ENCODE measurements at places on chromosomes 16 and 17.

- DNase-seq, result no peak
These were observed 107.6 kb downstream of the ZNF423 start for GRCh38 chr16:49748322-49748721.

DNA sequence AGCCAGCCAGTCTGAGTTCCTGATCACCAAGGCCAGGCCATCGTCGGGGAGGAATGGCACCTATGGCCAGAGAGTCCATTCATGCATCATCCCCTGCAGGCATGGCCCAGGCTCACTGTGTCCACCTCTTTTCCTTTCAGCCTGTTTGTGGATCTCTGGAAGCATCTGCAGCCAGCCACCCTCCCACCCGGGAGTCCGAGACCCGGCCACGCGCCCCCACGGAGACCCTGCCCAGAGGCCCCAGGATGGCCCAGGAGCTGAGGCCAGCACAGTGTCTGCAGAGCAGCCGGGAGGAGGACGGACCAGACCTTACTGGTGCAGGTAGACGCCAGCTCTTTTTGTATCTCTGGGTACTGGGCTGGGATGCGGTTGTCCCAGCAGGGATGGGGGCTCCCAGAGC lies 245.1 kb upstream of the CIBAR2 start:
- no peak for DNase-seq

DNA sequence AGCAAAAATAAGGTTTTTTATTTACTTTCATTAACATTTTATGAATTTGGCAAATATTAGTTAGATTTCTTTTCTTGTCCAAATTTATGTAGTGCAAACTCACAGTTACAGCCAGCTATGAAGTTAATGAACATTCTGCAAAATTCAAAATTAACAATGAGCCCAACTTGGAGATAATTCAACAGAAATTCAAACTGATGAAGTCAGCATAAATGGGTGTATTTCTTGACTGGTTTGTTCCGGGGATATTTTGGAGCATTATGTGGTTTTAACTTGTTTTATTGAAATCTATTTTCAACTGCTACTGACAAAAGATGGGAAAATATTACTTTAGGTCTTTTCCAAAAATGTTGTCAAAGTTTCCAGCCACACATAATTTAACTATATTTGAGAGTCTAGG lies 807.9 kb downstream of the CDH8 start:
- no peak for DNase-seq

DNA sequence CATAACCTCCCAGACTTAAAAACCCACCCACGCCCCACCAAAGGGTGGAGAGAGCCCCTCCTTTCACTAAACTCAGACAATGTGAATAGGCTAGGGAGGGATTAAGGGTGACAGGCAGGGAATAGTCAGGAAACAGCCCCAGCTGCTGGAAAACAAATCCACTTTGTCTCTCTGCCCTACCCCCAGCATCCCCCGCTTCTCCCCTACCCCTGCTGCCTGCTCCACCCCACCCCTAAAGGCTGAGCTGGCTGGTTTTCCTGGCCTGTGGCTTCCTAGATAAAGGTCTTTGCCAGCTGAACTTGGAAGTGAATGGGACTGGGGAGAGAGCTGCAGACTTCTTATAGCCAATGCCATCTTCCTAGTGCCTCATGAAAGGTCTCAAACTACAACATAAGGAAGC lies 15.0 kb downstream of the CAVIN1 start:
- no peak for DNase-seq

DNA sequence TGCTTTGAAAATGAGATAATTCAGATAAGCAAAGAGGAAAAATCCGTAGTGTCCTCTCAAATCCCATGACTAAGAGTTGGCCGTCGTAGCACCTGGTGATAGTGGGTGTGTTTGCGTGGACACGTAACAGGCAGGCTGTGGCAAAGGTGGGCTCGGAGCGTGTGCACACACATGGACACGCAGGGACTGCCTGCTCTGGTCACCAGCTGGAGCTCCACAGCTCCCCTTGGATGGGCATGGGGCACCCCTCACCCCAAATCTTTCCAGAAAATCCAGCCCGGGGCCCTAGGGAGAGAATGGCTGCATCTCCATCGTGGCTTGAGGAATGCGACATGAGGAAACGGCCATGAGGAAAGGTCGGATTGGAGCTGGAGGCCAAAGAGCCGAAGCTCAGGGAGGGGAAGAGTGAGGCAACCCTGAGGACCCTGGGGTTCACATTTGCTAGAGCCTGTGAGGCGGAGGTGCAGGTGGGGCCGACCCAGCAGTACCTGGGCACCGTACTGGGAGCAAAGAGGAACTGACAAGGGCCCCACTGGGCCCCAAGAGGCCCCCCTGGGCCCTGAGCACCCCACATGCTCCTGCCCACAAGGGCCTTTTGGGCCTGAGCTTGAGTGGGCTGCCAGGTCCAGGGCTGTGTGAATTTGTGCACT lies 51.6 kb downstream of the DNAH17 start:
- DNase-seq, result no peak

GRCh38 chr16:84143784-84144199 lies 1.2 kb downstream of the HSDL1 start:
- no peak for DNase-seq

- no peak for DNase-seq
These were observed 116.4 kb upstream of the CRHR1 start for GRCh38 chr17:45667591-45668171.

GRCh38 chr17:76268015-76268749 lies 3.0 kb downstream of the UBALD2 start:
- DNase-seq, result peak; percentile 62

- DNase-seq, result no peak
These were observed 4.8 kb downstream of the SPHK1 start for GRCh38 chr17:76388966-76389888.

DNA sequence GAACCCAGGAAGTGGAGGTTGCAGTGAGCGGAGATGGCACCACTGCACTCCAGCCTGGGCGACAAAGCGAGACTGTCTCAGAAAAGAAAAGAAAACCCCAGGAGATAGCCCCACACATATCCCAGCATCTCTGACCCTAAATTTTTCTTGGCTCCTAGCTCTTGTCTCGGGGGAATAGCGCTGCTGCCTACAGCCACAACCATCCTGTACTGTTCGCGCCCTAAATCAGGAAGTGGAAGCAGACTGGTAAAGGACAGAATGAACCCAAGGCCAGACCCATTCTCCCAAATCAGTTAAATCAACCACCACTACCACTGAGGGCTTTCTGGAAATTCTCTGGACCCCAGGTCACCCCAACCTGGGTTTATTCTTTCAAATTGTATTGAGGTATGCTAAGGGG lies 1.7 kb downstream of the CTDNEP1 start:
- no peak for DNase-seq

DNA sequence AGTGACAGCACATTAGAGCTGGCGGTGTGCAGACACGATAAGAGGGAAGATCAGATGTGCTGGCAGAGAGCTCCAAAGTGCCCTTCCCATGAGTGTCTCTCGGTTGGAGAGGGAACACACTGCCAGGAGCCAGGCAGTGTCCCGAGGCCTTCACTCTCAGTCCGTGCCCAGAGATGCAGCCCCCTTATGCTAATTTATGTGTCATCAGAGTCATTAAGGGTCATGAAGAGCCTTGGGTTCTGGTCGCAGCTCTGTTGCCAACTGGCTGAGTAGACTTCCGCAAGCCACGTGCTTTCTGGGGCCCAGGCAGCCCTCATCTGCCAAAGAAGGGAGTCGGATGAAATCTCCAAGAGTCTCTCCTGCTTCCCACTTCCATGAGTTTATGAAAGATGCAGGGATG lies 232.5 kb downstream of the MSI2 start:
- no peak for DNase-seq

GRCh38 chr16:57324749-57325148 lies 33.8 kb upstream of the CCL22 start:
- DNase-seq, result no peak

DNA sequence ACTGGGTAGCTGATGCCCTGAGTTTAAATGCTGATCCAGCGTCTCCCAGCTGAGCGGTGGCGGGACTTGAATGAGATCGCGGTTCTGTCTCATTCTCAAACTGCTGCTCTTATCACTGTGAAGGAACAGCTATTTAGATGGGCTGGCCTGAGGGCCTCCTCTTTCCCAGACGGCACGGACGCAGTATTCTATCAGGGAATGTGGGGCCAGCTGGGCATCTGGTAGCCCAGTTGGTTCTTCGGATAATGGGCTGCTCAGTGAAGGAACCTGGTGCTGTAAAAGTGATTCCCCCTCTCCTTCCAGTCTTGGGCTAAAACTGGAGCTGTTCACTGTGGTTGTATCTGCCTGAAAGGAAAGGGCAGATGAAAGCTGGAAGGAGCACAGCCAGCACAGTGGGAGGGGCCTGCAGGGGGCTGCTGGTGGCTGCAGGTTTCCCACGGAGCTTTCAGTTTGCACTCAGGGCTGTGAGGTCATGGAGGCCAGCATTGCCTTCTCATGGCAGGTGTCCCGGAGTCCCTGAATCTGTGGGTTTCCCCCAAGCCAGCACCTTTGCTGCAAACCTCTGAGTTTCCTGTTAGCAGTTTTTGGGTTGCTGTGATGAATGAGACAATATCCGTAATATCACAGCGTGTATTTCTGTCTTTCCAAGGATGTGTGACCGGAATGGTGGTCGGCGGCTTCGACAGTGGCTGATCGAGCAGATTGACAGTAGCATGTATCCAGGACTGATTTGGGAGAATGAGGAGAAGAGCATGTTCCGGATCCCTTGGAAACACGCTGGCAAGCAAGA lies 3.6 kb downstream of the IRF8 start:
- no peak for DNase-seq

DNA sequence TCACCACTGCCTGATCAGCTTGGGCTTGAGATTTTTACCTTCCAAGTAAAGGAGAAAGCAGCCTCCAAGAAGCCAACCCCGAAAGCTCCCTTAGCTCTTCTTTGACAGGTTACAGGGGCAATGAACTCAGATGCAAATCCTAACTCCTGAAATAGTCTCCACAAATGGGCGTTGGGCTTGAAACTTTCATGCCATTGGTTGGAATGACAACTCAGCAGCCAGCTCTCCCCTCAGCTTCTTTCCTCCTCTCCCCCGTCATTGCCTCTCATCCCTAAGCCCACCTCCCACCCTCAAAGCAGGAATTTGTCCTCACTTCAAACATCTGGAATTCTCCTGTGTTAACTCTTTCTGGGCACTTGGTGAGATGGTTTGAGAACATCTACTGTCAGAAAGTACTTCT lies at the start of gene TAT:
Gene TAT, minus strand, starts transcription at position 122 of the 400 bp plus-strand sequence. CDS start 677 bp downstream, outside the sequence.
- DNase-seq, result no peak

DNA sequence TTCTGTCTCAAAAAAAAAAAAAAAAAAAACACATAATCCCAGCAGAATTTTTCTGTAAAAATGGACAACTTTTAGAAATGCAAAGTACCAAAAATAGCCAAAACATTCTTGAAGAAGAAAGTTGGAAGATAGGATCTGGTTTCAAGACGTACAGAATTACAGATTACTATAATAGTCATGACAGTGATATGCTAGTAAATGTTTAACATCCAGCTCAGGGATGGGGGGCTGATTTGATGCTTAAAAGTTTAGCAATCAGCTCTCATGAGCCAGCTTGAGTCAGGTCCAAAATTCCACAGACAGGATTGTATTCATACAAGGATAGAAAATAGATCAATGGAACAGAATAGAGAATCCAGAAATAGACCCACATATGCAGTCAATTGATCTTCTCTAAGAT lies 100.5 kb downstream of the CYB561 start:
- no peak for DNase-seq

DNA sequence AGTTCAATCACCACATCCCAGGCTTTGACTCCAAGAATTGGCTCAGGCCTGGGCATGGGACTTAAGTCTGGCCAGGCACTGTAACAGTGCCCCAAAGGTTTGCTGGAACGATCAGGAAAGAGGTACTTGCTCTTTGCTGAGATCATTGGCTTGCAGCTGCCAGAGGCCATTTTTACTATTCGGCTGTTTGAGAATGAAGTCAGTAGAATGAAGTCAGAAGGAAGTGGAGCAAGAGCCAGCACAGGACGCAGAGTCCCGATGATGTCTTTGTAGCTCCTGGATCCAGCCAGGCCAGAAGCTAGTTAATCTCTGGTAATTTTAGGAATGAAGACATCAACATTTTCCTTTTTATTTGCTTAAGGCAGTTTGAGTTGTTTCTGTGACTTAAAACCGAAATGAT lies 195.5 kb downstream of the RAB11FIP4 start:
- DNase-seq, result no peak

DNA sequence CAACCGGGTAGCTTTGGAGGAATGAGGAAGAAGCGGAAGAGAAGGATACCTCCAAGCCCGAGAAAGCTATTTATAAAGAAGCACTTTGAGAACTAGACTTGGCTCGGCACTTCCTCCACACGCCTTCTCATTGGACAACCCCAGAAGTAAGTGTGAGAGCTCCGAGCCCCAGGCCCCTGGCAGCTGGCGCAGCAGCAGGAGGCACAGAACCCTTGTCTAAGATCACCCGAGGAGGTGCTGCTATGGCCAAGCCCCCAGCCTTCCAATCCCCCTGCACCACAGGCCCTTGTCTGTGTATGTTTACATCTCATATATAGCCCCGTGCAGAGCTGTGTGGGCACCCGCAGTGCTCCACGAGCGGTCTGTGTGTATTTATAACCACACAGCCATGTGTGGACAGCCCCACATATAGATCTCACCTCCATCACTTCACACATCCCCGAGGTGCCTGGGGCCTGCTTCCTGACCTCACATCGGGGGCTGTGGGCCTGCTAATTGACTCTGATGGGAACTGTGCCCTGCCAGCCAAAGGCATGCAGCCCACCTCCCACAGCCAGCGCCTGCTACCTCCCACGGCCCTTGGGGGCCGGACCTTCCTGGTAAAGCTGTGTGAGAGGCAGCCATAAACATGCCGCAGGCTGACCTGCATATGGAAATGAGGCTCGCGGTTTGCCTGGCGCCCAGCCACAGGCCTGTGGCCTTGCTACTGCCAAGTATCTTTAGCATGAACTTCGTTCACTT lies 96.1 kb downstream of the C17orf67 start:
- no peak for DNase-seq

- DNase-seq, result no peak
These were observed 11.3 kb upstream of the DNASE1 start for GRCh38 chr16:3643095-3643730.

DNA sequence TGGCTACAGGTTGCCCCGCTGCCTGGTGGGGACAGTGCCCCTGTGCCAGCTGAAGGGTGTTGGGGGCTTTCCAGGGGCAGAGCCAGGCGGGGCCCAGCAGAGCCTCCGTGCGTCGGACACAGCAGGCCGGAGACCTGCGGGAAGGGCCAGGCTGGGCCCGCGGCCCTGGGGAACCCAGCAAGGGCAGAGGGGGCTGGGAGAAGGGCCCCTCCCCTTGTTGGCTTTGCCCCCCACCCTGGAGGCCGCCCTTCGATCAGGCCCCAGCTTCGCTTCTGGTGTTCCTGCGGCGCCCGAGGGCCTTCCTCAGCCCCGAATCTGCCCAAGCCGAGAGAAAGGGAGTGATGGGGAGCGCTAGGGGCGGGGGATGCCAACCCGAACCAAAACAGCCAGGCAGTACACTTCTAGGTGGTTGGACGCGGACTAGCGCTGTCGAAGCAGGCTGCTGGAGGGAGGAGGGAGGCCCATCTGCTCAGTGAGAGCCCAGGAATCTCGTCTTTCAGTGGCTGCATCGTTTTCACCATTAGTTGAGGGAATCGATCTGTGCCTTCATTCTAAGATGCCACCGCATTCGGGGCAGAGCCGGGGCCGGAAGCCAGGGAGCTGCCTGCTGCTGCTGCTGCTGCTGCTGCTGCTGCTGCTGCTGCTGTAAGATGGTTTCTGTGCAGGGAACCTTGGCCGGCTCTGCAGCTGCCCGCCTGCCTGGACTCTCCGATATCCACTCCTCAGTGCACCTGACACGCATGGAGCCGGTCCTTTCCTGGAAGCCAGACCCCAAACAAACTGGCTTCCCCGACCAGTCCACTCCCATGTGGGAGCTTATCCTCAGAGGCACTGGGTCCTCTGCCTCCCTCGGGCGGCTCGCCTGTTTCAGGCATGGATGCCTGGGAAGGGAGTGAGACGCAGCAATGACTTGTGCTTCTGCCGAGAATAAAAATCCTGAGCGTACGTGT lies 1.7 kb downstream of the JPH3 start:
- no peak for DNase-seq

GRCh38 chr17:12619459-12620199 lies 46.1 kb upstream of the MYOCD start:
- DNase-seq, result no peak

All from activated T-helper 1 cell treated with anti-CD3 and anti-CD28 coated beads, Interleukin-2, amount 50 U/mL, for 16 hours (primary cell).